OCI-LY7 (cell line): ENCODE measurements at places on chromosomes 1 and 21. TPM values are rescaled to one million over a fixed set of nuclear protein-coding genes. Genes with fewer than 3 reads are reported as not detected.

RGS4 gene
- not detected in 2 replicates for total RNA-seq

KRTAP21-2 gene
- total RNA-seq = not detected in 2 replicates

GNAT2 gene
- 1.3 and 2.0 TPM in 2 replicates for total RNA-seq

BEST4 gene
- 3.1 and 3.3 TPM in 2 replicates for total RNA-seq

CLCA2 gene
- not detected in 2 replicates for total RNA-seq
